ENCODE measurements at places on chromosomes 2 and 18. TPM values are rescaled to one million over a fixed set of nuclear protein-coding genes. Genes with fewer than 3 reads are reported as not detected.

Gene ACVR1C
- 1.2 TPM for total RNA-seq

Gene LGALSL
- total RNA-seq = 6.4 TPM

Gene NDC80
- total RNA-seq = not detected

Gene HMSD
- total RNA-seq = 3.2 TPM

Gene SKOR2
- total RNA-seq = not detected

Gene FOSL2
- total RNA-seq = 39.1 TPM

Gene RNF152
- 7.2 TPM for total RNA-seq

Gene SH3RF3
- total RNA-seq = 1.1 TPM

Gene CNDP1
- total RNA-seq = 0.35 TPM

Gene ZNF24
- total RNA-seq = 23.5 TPM

Gene APOB
- 0.23 TPM for total RNA-seq

Gene ERMN
- total RNA-seq = not detected

Gene SUPT7L
- 8.9 TPM for total RNA-seq

Gene NFATC1
- 5.1 TPM for total RNA-seq

Gene DYNAP
- total RNA-seq = not detected

Gene FTCDNL1
- total RNA-seq = 2.4 TPM

Gene EDAR
- total RNA-seq = 0.12 TPM

Gene HJURP
- total RNA-seq = 1.2 TPM

Gene SEPTIN10
- total RNA-seq = 17.3 TPM

Gene ANO7
- 1.2 TPM for total RNA-seq

Gene NBEAL1
- total RNA-seq = 15.5 TPM

Gene SKA1
- total RNA-seq = 0.28 TPM

Gene CYTIP
- 6.4 TPM for total RNA-seq

Gene RGPD3
- 0.09 TPM for total RNA-seq

Gene MTCL1
- total RNA-seq = 9.5 TPM

Gene PLA2R1
- total RNA-seq = 1.1 TPM

Gene PAIP2B
- 67.4 TPM for total RNA-seq

Gene B3GNT2
- total RNA-seq = 7.5 TPM

Gene DTNA
- 37.5 TPM for total RNA-seq

Gene SIX2
- total RNA-seq = 5.0 TPM

Gene EFHD1
- 0.92 TPM for total RNA-seq

Gene BOK
- total RNA-seq = 11.1 TPM

Gene FOXI3
- not detected for total RNA-seq

Gene CPO
- 0.32 TPM for total RNA-seq

Gene TUBA4B
- not detected for total RNA-seq

Gene SPP2
- not detected for total RNA-seq

Gene COL6A3
- total RNA-seq = 24.4 TPM

Gene ABCB6
- total RNA-seq = 5.5 TPM

Gene DLGAP1
- total RNA-seq = not detected

Gene PSMD14
- total RNA-seq = 19.1 TPM

Gene C1QL2
- total RNA-seq = not detected

Gene GREB1
- 5.5 TPM for total RNA-seq

Gene SP3
- total RNA-seq = 38.0 TPM

Gene SOCS6
- 7.6 TPM for total RNA-seq

Gene RSAD2
- 0.60 TPM for total RNA-seq

Gene TAF4B
- total RNA-seq = 2.9 TPM

Gene GKN1
- not detected for total RNA-seq

Gene DNAH6
- total RNA-seq = 0.54 TPM

Gene GKN2
- total RNA-seq = 1.6 TPM

Gene UBXN2A
- total RNA-seq = 5.8 TPM

Gene SULT1C4
- 0.55 TPM for total RNA-seq

Gene TCF4
- total RNA-seq = 13.2 TPM

Gene AGBL5
- 13.1 TPM for total RNA-seq

Gene PCARE
- total RNA-seq = not detected

Gene NCKAP5
- 1.3 TPM for total RNA-seq

Gene YIPF4
- total RNA-seq = 31.3 TPM

Gene ARHGEF33
- total RNA-seq = 0.91 TPM

Gene SLC5A7
- not detected for total RNA-seq

Gene SERPINB13
- total RNA-seq = not detected
